ENCODE measurements at places on chromosomes 5 and 9. TPM values are rescaled to one million over a fixed set of nuclear protein-coding genes. Genes with fewer than 3 reads are reported as not detected.

The HBEGF gene
- 24.3 TPM for total RNA-seq

The PCDHB11 gene
- not detected for total RNA-seq

The DOCK2 gene
- 235 TPM for total RNA-seq

The ANKRD18B gene
- total RNA-seq, result not detected

The NR2F1 gene
- total RNA-seq, result not detected

The NR6A1 gene
- 0.51 TPM for total RNA-seq

The SH2D3C gene
- 26.1 TPM for total RNA-seq

Measured in naive thymus-derived CD4-positive, alpha-beta T cell (primary cell).